ENCODE measurements at places on chromosomes 4 and X.

DNA sequence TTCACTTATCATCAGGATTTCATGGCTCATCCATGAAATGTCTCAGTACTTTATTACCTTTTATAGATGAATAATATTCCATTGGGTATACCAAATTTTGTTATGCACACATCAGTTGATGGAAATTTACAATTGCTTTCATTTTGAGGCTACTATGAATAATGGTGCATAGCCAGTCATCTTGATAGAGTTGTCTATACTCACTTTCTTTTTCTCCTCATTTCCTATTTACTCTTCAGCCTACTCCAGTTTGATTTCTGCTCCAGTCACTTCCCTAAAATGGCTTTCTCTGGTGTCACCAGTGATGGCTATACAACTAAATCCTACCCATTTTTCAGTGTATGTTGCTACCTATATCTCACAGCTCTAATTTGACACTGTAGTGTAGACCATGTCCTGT, 743.5 kb upstream of the MAGEB2 start:
- no peak for DNase-seq

DNA sequence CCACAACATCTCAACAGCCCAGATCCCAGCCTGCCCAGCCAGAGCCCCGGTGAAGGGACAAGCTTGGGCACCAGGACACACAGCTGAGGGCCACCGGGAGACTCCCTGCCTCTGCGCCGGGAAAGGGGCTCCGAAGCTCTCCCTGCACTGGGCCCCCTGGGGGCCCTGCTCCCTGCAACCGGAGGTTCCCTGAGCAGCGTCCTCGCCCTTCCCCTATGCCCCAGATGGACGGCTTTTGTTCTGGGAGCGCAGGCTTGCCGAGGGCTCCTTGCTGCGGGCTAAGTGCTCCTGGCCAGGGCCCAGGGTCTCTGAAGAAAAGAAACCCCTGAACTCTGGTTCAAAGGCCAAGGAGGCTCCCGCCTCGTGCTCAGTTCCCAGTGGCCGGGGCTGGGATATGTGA, 899 bp upstream of the ZFP92 start:
- no peak for DNase-seq

DNA sequence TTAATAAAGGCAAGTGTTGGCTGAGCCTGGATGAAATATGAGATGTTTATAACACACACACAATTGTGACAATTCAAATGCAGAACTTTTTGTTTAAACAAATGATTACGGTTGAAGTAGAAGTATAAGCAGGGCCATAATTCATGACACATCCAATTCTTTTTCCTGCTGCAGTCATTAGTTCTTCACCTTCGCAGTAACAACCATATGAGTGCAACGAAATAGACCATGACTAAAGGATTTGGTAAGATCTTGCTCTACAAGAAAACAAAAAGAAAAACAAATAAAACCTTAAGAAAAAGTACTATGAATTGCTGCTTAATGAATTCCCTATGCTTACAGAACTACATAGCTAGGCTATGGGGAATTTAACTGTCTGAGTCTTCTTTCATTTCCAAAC, 13.9 kb upstream of the BMPR1B start:
- no peak for DNase-seq

GRCh38 chr4:170854097-170854496, 764.3 kb upstream of the AADAT start:
- no peak for DNase-seq

GRCh38 chrX:13010546-13010945, 33.9 kb downstream of the FAM9C start:
- DNase-seq, result no peak

- no peak for DNase-seq
These were observed 29.7 kb downstream of the STOX2 start for GRCh38 chr4:183934761-183935160.

DNA sequence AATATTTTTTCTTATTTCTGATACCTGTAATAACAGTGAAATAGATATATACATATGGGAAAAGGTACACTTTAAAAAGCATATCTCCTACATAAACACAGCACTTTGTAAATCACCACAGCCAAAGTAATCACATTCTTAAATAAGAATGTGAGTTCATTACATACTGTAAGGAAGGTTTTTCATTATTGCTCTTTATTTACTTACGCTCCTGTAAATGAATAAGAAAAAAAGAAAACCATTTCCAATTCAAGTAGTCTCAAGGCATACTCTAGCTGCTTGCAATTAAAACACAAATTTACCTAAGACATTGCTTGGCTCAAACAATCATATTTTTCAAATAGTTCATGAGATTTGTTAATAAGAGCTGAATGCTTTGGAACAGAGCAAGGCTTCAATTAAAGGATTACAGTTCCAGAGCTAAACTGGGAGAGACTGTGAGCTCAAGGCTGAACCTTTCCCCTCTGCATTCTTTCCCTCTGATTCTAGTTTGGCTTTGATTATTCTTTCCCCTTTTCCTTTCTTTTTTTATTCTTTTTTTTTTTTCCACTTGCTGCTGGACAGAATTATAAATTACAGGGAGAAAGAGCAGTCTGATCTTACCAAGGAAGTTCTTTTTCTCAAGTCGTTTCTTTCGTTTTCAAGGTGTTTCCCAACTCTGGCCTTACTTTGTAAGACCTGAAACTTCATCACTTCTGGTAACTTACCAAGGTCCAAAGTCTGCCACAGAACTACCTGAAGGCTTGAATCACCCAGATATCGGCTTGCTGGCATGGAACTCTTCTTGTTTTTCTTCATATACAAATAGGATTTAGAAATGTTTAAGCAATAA, 278.3 kb downstream of the INPP4B start:
- DNase-seq, result no peak

DNA sequence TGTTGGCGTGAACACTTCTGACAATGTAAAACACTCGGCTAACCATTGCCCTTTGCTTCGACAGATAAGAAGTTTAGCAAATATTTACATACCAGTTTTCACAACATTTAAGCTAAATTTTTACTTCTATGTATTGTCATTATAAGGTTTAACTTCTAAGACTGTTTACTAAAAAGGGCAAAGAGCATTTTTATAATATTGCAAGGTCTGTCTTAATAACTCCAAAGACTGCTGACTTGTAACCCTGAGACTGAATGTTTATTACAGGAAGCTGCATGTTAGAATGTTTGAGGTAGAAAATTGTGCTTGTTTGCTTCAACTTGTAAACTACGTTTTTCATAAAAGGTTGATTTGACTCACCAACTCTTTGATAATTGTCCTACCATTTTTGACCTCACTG, 213.2 kb upstream of the RPS6KA3 start:
- DNase-seq, result no peak

GRCh38 chr4:6046526-6047129, 28.4 kb upstream of the C4orf50 start:
- no peak for DNase-seq

GRCh38 chrX:42054256-42054655, 130.9 kb upstream of the CASK start:
- DNase-seq, result no peak

- no peak for DNase-seq
These were observed 1.6 kb downstream of the KIT start for GRCh38 chr4:54659313-54659712.

DNA sequence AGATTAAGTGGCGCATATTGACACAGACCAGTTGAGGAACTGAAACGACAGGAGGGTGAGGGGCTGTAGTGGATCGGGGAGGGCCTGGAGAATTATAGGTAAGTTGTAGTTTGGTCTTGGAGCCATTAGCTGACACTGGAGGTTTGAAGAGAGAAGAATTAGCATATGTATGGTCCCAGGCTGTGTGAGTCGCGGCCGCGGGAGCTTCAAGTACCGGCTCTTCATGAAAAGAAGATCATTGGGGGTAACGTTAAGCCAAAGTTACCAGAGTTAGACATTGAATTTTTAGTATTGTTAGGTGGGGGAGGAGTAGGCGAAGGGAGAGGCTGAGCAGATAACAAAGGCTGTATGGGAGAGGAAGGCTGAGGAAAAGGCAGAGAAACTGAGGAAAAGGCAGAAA, 56.5 kb downstream of the ZNF674 start:
- DNase-seq, result no peak

DNA sequence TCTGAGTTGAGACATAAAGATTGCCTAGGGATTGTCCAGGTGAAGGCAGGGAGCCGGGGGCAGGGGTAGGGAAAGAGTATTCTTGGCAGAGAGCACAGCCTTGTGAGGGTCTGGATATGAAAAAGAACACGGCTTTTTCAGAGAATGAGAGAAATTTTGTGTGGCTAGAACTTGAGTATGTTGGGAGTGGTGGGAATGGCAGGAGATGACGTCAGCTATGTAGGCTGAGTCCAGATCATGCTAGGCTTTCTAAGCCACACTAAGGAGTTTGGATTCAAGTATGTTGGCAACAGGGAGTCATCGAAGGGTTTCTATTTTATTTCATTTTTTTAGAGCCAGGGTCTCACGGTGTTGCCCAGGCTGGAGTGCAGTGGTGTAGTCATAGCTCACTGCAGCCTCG, 40.0 kb downstream of the SH2D1A start:
- no peak for DNase-seq

GRCh38 chrX:105706041-105706440, 116.3 kb upstream of the NRK start:
- no peak for DNase-seq

DNA sequence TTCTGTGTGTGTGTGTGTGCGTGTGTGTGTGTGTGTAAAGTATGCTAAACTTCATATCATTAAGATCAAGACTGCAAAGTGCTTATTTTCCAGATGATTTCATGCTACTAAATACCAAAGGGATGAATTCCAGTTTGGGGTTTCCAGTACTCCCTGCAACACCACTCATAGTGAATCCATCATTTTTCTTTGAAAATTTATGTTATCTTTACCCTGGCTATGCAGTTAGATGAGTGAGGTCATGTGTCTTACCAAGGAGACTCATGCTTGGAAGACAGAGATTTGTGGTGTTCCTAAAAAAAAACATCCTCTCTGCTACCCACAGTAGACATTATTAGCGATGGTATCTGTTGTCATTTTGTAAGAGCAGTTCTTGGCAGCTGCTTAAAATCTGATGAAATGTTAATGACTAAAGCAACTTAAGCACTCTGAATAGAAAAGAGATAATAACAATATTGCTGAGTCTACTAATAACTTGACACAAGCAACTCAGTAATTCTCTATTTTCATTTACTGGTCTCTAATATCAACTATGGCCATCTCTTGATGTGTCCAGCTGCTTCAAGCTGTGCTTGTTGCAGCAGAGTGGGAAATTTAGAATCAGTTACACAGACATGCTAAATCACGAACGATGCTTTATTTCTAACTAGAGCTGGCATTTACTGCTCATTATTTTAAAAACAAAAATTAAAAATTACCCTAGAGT, 1953.0 kb upstream of the IGFBP7 start:
- DNase-seq, result no peak

GRCh38 chr4:30743897-30744296, 23.7 kb downstream of the PCDH7 start:
- DNase-seq, result no peak

Measured in T-helper 9 cell (primary cell).